ENCODE measurements at places on chromosomes 1 and 21.
A peak's percentile ranks its signal among the peaks of the same experiment; 100 is the strongest.

GRCh38 chr1:198156111-198156744 is 570 bp upstream of the NEK7 start:
- H3K27me3 ChIP-seq: no peaks in the 10 kb centered on the region
- H3K4me3 ChIP-seq: peak overlapping the region; percentile 90
- DNase-seq: peak; percentile 77
- H3K27ac ChIP-seq: peak overlapping the region; percentile 95
- H3K36me3 ChIP-seq: no peaks in the 10 kb centered on the region
- peaks cover 27% of the 10 kb centered on the region for H3K4me1 ChIP-seq

- no peaks in the 10 kb centered on the region for H3K36me3 ChIP-seq
- H3K27me3 ChIP-seq: no peaks in the 10 kb centered on the region
- no peak for DNase-seq
- H3K27ac ChIP-seq: no peak overlapping the region
- H3K4me3 ChIP-seq: no peak overlapping the region
- H3K4me1 ChIP-seq: peaks cover 26% of the 10 kb centered on the region
These were observed 22.3 kb downstream of the SLC9A1 start for GRCh38 chr1:27132624-27133023.

GRCh38 chr1:231327617-231328016 is 10.0 kb downstream of the EXOC8 start:
- no peak overlapping the region for H3K27ac ChIP-seq
- H3K27me3 ChIP-seq: no peaks in the 10 kb centered on the region
- no peaks in the 10 kb centered on the region for H3K36me3 ChIP-seq
- no peak for DNase-seq
- H3K4me3 ChIP-seq: no peak overlapping the region

GRCh38 chr1:53051676-53052075 is 10.3 kb upstream of the PODN start:
- H3K27ac ChIP-seq: no peak overlapping the region
- no peaks in the 10 kb centered on the region for H3K27me3 ChIP-seq
- peaks cover 20% of the 10 kb centered on the region for H3K36me3 ChIP-seq

- no peak overlapping the region for H3K27ac ChIP-seq
- peaks cover 5% of the 10 kb centered on the region for H3K4me1 ChIP-seq
- H3K4me3 ChIP-seq: no peak overlapping the region
- no peak for DNase-seq
- no peaks in the 10 kb centered on the region for H3K27me3 ChIP-seq
These were observed 57.0 kb downstream of the MDM4 start for GRCh38 chr1:204572923-204573922.

- H3K4me1 ChIP-seq: peaks cover 15% of the 10 kb centered on the region
- H3K27me3 ChIP-seq: no peaks in the 10 kb centered on the region
- no peak overlapping the region for H3K4me3 ChIP-seq
- no peaks in the 10 kb centered on the region for H3K36me3 ChIP-seq
These were observed 92.6 kb upstream of the TMPRSS2 start for GRCh38 chr21:41600556-41600955.

DNA sequence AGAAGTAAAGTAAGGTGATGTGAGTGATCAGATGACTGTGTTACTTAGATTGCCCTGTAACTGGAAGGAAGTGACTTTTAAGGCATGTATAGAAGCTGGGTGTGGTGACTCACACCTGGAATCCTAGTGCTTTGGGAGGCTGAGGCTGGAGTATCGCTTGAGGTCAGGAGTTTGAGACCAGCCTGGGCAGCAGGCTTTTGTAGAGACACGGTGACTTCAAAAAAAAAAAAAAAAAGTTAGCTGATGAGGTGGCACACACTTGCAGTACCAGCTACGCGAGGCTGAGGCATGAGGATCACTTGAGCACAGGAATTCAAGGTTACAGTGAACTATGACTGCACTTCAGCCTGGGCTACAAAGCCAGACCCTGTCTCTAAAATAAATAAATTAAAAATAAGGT is 2.3 kb upstream of the USP16 start:
- DNase-seq: no peak
- no peaks in the 10 kb centered on the region for H3K27me3 ChIP-seq
- no peaks in the 10 kb centered on the region for H3K36me3 ChIP-seq
- H3K4me3 ChIP-seq: no peak overlapping the region
- H3K4me1 ChIP-seq: peaks cover 24% of the 10 kb centered on the region

GRCh38 chr1:178500091-178500770 is 3.5 kb upstream of the CLEC20A start:
- H3K4me3 ChIP-seq: no peak overlapping the region
- no peaks in the 10 kb centered on the region for H3K36me3 ChIP-seq
- no peaks in the 10 kb centered on the region for H3K4me1 ChIP-seq
- H3K27ac ChIP-seq: no peak overlapping the region

- peak overlapping the region; percentile 65 for H3K4me3 ChIP-seq
- H3K27me3 ChIP-seq: no peaks in the 10 kb centered on the region
- peak; percentile 31 for DNase-seq
- peak overlapping the region; percentile 100 for H3K27ac ChIP-seq
These were observed 79.6 kb upstream of the AK4 start for GRCh38 chr1:65068202-65069010.

DNA sequence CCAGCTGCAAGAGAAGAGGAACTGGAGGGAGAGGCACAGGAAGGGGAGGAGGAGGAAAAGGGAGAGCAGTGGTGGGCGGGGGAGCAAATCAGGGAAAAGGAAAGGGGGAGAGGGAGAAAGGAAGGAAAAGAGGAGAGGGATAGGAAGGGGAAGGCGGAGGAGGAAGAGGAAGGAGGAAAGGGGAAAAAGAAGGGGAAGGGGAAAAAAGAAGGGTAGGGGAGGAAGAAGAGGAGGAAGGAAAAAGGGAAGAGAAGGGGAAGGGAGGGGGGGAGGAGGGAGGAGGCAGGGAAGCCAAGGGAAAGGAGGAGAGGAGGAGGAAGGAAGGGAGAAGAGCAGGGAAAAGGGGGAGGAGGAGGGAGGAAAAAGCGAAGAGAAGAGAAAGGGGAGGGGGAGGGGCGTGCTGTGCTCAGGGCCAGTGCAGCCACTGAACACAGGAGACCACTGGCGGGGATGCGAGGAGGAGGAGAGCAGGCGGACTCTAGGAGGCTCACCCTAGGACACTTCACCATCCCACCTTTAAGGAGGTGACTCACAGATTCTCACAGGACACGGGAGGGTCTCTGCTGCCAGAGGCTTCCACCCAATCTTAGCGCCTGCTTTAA is 33.1 kb downstream of the PGBD5 start:
- no peaks in the 10 kb centered on the region for H3K36me3 ChIP-seq
- no peak for DNase-seq
- no peak overlapping the region for H3K27ac ChIP-seq

DNA sequence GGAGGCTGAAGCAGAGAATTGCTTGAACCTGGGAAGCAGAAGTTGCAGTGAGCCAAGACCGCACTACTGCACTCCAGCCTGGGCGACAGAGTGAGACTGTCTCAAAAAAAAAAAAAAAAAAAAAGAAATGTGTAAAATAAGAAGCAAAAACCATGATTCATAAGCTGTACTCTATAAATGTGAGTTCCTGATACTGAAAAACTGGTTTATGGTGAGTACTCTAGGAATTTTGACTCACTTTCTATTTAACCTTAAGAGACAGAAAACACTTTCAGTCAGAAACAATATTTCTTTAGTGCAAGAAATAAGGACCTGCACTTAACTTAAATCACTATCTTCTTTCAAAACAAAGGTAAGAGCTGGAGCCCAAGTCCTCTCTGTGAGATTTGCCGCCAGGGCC is 19.9 kb upstream of the POU2F1 start:
- no peak overlapping the region for H3K27ac ChIP-seq
- no peaks in the 10 kb centered on the region for H3K4me1 ChIP-seq
- no peaks in the 10 kb centered on the region for H3K27me3 ChIP-seq
- H3K4me3 ChIP-seq: no peak overlapping the region

GRCh38 chr1:7221826-7222694 is 436.8 kb downstream of the CAMTA1 start:
- H3K27me3 ChIP-seq: no peaks in the 10 kb centered on the region
- no peak overlapping the region for H3K27ac ChIP-seq
- no peak for DNase-seq
- H3K36me3 ChIP-seq: no peaks in the 10 kb centered on the region
- no peaks in the 10 kb centered on the region for H3K4me1 ChIP-seq

- H3K27me3 ChIP-seq: no peaks in the 10 kb centered on the region
- H3K4me3 ChIP-seq: no peak overlapping the region
- peak; percentile 58 for DNase-seq
- H3K36me3 ChIP-seq: no peaks in the 10 kb centered on the region
- H3K27ac ChIP-seq: no peak overlapping the region
These were observed 27.2 kb downstream of the MRPL37 start for GRCh38 chr1:54227091-54227602.

GRCh38 chr1:199129247-199129646 is 490.4 kb downstream of the PTPRC start:
- H3K27me3 ChIP-seq: no peaks in the 10 kb centered on the region
- H3K4me3 ChIP-seq: no peak overlapping the region
- H3K4me1 ChIP-seq: no peaks in the 10 kb centered on the region
- no peak for DNase-seq
- H3K36me3 ChIP-seq: no peaks in the 10 kb centered on the region

DNA sequence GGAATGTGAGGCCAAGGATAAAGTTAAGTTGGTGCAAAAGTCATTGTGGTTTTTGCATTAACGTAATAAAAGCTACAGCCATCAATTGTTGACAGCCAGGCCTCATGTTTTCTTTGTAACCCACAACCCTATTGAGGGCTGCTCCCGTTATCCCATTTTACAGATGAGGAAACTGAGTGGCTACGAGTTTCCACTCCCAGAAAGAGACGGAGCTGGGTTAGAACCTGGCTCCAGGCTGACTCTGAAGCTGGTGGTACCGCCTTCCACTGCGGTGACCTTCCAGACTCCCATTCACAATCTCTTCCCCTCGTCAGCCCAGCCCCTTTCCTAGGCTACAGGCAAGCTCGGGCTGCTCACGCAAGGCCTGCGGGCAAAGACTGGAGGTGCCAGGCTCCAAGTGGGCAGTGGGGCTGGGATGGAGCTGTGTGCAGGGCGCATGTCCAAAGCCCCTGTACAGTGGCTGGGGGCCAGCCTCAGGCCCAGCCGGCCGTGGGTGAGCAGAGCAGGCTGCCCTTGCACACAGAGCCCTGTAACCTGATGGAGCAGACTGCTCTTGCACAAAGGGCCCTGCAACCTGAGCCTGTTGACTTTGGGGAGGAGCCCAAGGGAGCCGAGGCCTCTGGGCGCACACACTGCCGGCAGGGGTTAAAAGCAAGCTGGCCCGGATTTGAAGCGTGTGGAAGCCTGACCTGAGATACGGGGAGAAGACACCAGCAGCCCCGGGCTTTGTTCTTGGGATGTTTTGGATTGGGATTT is 97.4 kb upstream of the TMPRSS2 start:
- H3K27me3 ChIP-seq: no peaks in the 10 kb centered on the region
- peaks cover 19% of the 10 kb centered on the region for H3K4me1 ChIP-seq
- peak; percentile 65 for DNase-seq
- H3K36me3 ChIP-seq: no peaks in the 10 kb centered on the region
- no peak overlapping the region for H3K27ac ChIP-seq

DNA sequence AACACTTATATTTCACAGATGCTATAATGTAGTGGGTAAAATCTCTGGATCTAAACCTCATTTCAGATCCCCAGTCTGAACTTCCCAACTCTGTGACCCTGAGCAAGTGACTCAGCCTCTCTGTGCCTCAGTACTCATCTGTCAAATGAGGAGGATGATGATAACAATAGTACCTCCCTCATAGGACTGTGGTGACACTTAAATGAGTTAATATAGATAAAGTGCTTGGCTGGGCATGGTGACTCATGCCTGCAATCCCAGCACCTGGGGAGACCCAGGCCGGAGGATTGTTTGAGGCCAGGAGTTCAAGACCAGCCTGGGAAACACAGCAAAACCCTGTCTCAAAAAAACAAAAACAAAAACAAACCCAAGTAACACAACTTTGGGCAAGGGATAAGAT is 4.7 kb upstream of the ECE1 start:
- peaks cover 44% of the 10 kb centered on the region for H3K4me1 ChIP-seq
- H3K36me3 ChIP-seq: no peaks in the 10 kb centered on the region
- no peak overlapping the region for H3K4me3 ChIP-seq
- peak overlapping the region; percentile 83 for H3K27ac ChIP-seq
- H3K27me3 ChIP-seq: no peaks in the 10 kb centered on the region
- no peak for DNase-seq

DNA sequence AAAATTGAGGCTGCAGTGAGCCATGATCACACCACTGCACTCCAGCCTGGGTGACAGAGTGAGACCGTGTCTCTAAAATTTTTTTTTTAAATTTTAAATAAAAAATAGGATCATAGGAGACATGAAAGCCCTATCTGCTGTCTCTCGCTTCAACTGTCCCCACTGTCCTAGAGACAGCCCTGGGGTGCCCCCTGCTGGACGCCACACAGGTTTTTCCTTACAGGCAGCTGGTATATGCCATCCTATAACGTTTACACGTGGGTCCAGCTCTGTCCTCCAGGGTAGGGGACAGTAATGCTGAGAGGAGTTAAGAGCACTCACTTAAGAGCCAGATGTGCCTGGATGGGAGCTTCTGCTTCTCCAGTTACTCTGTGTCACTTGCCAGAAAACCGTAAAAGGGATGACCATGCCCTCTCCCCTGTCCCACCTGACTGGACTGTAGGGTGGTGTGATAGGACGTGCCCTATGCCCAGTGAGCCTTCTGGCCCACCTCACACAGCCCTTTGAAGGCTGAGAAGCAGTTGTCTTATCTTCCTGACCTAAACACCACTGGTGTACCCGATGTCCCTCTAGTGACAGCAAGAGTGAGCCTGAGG is 8.5 kb downstream of the FBXO2 start:
- peaks cover 22% of the 10 kb centered on the region for H3K4me1 ChIP-seq
- no peak overlapping the region for H3K4me3 ChIP-seq
- no peaks in the 10 kb centered on the region for H3K36me3 ChIP-seq
- H3K27ac ChIP-seq: no peak overlapping the region
- H3K27me3 ChIP-seq: no peaks in the 10 kb centered on the region

GRCh38 chr1:44557778-44558177 is 116.5 kb downstream of the TMEM53 start:
- no peak overlapping the region for H3K4me3 ChIP-seq
- no peak for DNase-seq
- no peak overlapping the region for H3K27ac ChIP-seq
- H3K36me3 ChIP-seq: no peaks in the 10 kb centered on the region
- no peaks in the 10 kb centered on the region for H3K4me1 ChIP-seq

GRCh38 chr21:44299458-44300261 is at the start of gene PFKL:
Gene PFKL, plus strand, starts transcription at chr21:44300053. Its CDS starts 53 bp downstream, at chr21:44300106.
- no peaks in the 10 kb centered on the region for H3K27me3 ChIP-seq
- peak within 1 kb of the TSS; percentile 100 for H3K4me3 ChIP-seq
- H3K27ac ChIP-seq: peak within 1 kb of the TSS; percentile 86
- H3K4me1 ChIP-seq: peaks cover 52% of the 10 kb centered on the region
- peak; percentile 96 for DNase-seq
- H3K36me3 ChIP-seq: no peaks in the 10 kb centered on the region

GRCh38 chr1:119485201-119485600 is 21.8 kb upstream of the HSD3B1 start:
- no peak overlapping the region for H3K27ac ChIP-seq

- H3K36me3 ChIP-seq: no peaks in the 10 kb centered on the region
- H3K27ac ChIP-seq: no peak overlapping the region
- H3K4me1 ChIP-seq: no peaks in the 10 kb centered on the region
- no peak overlapping the region for H3K4me3 ChIP-seq
- DNase-seq: no peak
These were observed 462.8 kb upstream of the NFIA start for GRCh38 chr1:60619581-60619980.
